ENCODE measurements at places on chromosomes 2 and 18.

- DNase-seq, result no peak
These were observed 565.2 kb upstream of the ID2 start for GRCh38 chr2:8116661-8117060.

DNA sequence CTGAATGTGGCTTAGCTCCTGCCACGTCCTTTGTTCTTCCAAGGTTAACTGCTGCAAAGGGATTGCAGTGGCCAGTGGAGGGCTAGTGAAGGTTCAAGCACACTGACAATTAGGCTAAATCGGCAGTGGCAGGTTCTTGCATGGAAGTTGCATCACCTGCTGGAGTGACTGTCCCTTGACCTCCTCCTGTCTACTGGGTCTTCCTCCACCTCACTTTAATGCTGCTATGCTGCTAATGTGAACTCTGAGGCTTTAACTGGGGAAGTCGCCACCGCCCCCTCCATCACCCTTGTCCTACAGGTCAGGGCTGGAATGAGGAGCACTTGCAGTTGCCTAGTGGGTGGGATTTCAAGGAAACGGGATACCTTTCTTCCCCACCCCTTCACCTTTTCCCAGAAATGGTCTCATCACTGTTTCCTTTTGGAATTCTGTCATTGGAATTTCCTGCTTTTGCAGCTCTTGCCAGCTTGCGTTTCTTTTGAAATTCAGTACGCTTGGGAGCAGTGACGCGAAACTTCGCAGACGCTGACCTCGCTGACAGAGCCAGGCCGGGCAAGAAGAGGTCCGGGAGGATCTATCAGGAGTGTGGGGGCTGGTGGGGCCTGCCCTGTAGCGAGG is 150.3 kb downstream of the SH3RF3 start:
- no peak for DNase-seq

DNA sequence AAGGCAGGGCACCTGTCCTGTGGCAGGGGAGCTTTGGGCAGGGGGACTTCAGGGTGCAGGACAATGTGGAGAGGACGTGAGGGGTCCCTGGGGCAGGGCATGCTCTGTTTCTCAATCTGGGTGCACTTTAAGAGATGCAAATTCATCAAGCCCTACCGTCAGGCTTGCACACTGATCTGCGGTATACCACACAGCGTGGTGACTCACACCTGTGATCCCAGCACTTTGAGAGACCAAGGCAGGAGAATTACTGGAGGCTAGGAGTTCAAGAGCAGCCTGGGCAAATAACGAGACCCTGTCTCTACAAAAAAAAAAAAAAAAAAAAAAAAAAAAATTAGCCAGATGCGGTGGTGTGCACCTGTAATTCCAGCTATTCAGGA is 10.2 kb upstream of the GPC1 start:
- DNase-seq, result no peak

- no peak for DNase-seq
These were observed 63.9 kb downstream of the SPRED2 start for GRCh38 chr2:65368468-65368867.

DNA sequence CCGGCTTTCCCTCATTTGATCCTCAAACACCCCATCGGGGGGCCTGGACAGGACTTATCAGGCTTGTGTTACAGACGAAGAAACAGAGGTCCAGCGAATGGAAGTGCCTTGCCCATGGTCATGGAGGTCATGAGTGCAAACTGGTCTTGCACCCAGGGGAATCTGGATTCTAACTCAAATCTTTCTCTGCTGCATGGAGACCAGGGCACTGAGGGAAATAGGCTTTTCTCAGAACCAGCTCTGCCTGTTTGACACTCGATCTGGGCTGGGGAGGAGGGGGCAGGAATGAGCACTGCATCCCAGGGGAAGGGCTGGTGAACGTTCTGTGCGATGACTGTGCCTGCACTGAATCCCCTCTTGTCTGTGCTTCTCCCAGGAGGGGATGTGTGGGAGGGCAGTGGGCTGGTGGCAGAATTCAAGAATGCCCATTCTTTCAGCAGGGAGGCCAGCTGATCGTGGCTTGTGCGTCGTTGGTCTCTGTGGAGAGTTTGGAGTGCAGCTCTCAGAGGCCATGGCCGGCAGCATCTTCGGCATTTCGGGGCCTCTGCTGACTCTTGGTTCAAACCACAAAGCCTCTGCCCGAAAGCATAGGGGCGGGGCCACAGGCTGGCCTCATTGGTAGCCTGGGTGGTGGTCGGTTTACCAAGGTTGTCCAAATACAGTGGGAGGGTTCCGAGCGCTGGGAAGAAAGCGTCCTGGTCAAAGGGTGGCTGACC is 171.6 kb downstream of the DDX1 start:
- DNase-seq, result no peak

- DNase-seq, result no peak
These were observed 39.9 kb upstream of the SMAD7 start for GRCh38 chr18:48990481-48991318.

Measured in activated CD4-positive, alpha-beta T cell treated with anti-CD3 and anti-CD28 coated beads, Interleukin-2, Interleukin-4, amounts not matched to agents 100 ng/mL and 50 ng/mL, durations not matched to agents 16 hours and 8 hours (primary cell).